ENCODE measurements at places on chromosomes 12 and 14.
A peak's percentile ranks its signal among the peaks of the same experiment; 100 is the strongest.

DNA sequence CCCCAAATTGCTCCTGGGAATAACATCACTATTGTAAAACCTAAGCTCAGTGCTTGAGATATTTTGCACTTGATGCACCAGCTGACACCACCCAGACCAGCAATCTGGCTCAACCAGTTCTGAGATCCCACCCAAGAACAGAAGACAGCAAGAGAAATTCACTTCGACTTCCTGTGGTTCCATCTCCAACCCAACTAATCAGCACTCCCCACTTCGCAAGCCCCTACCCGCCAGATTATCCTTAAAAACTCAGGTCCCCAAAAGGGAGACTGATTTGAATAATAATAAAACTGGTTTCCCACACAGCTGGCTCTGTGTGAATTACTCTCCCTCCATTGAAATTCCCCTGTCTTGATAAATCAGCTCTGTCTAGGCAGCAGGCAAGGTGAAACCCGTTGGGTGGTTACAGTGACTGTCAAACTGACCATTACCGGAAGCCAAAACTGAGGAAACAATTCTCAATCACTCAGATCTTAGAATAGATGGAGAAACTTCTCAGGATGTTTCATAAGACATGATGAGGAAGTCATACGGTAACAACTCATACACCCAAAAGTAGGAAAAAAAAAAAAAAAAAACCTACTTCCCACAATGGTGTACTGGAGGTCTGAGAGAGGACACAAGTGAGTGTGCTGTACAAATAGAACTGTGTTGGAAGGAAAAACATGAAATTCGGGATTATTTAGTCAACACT, 92.4 kb downstream of the TMTC1 start:
- no peak for DNase-seq

GRCh38 chr12:94643606-94644005, 6.8 kb downstream of the TMCC3 start:
- DNase-seq, result no peak

GRCh38 chr14:90184571-90185266, 71.6 kb upstream of the PSMC1 start:
- no peak for DNase-seq

DNA sequence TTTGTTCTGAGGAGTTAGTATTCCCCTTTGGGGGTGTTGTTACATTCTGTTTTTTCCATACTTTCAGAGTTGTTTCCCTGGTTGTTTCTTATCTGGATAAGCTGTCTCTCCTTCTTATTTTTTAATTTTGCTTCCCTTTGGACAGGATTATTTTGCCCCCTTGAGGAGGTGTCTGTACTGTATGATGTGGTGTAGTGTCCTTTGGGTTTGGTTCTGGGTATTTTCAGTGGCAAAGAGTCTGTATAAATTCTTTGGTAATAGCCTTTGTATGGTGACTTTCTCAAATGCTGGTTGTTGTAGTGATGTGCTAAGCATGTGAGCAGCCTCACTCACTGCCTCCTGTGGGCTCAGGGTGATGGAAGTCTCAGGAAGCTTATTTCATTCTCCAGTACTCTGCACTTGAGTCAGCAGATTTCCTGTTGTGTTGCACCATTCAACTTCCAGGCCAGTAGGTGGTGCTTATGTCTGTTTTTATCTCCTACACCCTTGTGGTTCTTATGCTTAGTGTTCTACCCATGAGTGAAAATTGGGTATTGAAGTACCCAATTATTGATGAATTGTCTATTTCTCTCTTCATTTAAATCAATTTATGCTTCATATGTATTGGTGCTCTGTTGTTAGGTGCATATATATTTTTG, 103.3 kb upstream of the PMCH start:
- peak; percentile 7 for DNase-seq
